ENCODE measurements at places on chromosomes 5 and 9.

DNA sequence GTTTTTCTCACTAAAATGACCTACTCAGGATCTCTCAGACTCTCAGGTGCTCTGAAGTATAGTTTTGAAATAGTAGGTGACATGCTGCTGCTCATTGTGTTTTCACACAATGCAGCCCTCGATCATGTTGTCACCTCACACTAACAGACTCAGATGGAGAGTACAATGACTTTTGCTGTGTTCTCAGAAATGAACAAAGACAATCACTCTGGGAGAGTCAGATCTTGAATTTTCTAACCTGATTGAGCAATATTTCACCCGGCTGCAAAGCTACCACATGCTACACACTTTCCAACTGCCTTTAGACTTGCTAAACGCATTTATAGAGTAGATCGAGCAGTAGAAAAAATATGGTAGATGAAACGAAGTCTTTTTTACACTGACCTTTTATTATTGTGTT is 113.4 kb downstream of the ST8SIA4 start:
- DNase-seq, result no peak

- DNase-seq, result no peak
These were observed 187.1 kb downstream of the BNC2 start for GRCh38 chr9:16683326-16683725.

GRCh38 chr9:96758845-96759673 is 18.8 kb downstream of the ZNF510 start:
- DNase-seq, result no peak

- no peak for DNase-seq
These were observed 35.6 kb downstream of the TPPP start for GRCh38 chr5:657570-657969.

- no peak for DNase-seq
These were observed 98.4 kb downstream of the SCAMP1 start for GRCh38 chr5:78458843-78459242.

GRCh38 chr5:579211-579610 is 32.9 kb upstream of the CEP72 start:
- DNase-seq, result no peak

DNA sequence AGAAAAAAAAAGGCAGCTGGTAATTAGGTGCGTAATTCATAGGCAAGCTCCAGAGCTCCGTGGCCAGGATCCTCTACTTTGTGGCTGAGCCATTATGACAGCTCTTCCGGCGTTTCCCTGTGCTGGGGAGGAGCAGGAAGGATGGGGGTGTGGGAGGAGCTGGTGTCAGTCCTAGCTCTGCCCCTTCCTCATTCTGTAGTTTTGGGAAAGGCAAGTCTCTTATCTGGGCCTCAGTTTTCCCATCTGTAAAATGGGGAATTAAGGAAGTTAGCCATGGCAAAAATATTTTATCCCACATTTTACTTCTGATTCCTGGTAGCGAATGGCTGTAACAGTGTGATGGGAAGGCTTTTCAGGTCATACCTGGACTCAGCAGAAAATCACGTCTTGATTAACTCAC is 81.1 kb downstream of the SEC61B start:
- no peak for DNase-seq

DNA sequence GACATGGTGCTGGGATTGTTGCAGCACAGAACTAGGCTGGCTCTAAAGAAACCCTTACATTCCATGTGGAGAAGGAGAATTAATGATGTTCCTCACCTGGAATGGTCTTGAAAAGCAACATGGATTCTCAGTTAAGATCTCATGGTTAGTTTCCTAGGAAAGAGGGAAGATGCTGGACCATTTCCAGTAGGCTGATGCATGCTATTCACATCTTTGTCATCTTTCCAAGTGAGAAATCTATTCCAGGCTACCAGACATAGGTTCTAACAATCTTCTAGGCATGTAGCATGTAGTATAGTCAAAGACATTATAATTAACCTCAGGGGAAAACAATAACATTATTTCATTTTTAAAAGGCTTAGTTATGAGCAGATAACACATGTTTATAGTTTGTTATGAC is 44.3 kb downstream of the TMEM252 start:
- DNase-seq, result no peak
